ENCODE measurements at places on chromosomes 13 and 19.

DNA sequence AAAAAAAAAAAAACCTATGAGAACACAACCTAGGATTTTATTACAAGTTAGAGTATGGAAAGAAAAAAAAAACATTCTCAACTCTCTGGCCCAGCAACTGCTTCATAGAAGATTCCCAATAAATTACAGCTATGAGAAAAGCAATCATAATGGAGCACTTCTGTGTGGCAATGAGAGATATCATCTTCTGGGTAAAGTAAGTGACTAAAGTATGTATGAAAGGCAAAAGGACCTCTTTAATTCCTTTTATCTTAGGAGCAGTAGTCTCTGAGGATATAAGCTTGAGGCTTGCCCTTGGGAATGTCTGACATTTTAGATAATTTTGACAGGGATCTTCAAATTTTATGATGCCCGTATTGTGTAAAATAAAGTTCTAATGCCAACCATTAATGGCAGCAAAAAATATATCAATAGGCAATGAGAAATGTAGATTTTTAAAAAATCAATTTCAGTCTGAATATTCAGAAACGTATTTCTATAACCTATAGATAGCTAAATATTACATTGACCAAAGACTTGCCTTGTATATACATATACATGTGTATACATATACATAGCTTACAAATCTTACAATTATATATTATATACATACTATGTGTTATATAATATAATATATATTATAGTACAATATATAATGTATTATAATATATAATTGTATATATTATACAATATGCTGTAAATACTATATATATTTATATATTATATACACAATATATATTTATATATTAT, 823.9 kb upstream of the SLITRK1 start:
- DNase-seq = no peak

DNA sequence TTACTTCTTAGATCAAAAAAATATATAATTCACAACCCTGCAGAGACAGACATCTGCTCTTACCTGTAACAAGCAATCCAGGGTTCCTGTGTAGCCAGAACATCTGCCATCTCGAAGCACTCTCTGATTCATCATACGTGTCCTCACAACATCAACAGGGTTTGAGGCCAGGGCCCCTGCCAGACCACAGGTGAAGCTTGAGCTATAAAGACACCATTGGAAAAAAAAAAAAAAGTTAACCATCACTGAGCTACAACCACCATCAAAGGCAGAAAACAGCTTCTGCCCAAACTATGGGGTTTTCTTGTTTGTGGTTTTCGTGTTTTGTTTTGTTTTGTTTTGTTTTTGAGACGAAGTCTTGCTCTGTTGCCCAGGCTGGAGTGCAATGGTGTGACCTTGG, 19.3 kb downstream of the SLC25A30 start:
- no peak for DNase-seq

DNA sequence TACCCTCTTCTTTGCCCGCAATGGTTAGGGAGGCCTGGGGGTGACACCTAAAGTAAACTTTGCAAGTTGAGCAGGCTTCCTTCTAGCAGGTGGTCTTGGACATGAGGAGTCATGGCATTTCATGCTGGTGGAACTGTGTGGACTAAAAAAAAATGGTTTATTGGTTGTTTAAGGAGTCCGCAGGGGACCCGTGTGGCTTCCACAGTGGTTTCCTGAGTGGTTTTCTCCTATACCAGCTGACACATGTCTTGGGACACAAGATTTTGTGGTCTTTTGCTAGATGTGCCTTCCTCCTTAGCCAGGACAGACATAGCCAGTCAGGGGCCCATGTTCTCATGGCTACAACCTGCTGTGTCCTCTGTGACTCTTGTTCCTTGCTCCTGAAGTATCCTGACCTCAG, 1.5 kb downstream of the ZNF543 start:
- no peak for DNase-seq

- DNase-seq = no peak
Measured at GRCh38 chr19:49987159-49987698, 26.3 kb upstream of the SIGLEC11 start.

DNA sequence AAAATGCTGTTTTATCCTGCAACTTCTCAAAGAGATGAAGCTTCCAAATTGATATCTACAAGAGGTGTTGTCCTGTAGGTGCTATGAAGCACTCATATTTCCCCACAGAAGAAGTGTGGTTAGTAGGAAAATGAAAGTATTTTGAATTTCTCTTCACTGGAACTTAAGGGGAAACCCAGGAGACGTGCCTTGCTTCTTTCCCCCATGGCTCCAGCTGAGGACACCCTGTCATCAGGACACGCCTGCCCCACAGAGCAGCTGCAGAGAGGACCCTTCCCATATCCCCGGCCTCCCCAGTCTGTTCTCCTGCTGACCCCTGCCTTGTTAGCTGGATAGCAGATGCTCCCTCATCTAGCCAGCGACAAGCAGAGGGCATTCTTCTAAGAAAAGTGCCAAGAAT, 371.3 kb downstream of the COG6 start:
- DNase-seq = no peak

- no peak for DNase-seq
Measured at GRCh38 chr19:29278716-29279115, 65.8 kb upstream of the UQCRFS1 start.

GRCh38 chr19:50290011-50290410, 39.2 kb downstream of the KCNC3 start:
- DNase-seq = no peak

- DNase-seq = no peak
Measured at GRCh38 chr13:97566907-97567306, 132.9 kb downstream of the RAP2A start.

- DNase-seq = no peak
Measured at GRCh38 chr19:49791776-49792445, 21.2 kb downstream of the FUZ start.

GRCh38 chr19:42075364-42075615, 676 bp upstream of the ZNF574 start:
- DNase-seq = no peak

DNA sequence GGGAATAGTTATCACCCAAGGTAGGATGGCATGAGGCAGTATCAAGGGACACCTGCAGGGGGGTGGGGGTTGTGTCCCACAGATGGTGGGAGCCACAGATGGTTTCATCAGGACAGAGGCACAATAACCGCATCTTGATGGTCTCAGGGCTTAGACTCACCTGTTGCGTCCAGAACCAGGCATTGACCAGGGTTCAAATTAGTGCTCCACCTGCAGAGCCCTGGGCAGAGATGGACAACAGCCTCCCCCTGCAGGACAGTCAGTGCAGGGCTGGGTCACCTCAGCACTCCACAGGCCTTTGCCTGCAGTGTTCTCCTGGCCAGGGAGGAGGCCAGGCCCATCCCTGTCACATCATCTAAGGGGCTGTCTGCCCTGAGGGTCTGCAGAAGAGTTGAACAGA, 14.5 kb upstream of the CEACAM1 start:
- no peak for DNase-seq

GRCh38 chr19:43739439-43740235, 15.1 kb downstream of the SMG9 start:
- DNase-seq = no peak

DNA sequence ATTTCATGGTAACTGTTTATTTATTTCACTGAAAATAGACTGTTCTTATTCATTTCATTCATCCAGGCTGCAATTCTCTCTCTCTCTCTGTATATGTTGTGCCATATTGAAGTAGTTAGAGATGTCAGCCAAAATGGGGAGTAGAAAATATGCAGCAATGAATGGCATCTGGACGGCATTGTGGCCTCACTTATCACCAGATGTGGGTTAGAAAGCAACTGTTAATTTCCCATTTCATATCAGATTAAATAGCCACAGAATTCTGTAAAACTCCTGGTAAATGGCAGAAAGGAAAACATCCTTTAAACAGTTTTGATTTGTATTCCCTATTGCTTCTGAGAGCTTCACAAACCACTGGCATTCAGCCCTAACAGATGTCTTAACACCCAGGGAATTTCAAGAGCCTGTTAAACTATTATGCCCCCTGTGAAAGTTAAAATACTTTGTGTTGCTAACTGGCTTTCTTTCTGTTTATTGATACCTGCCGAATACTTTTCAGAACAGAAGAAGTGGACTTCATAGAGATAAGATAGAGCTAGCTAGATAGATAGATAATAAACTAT, 1763.3 kb upstream of the MIR17HG start:
- DNase-seq = no peak

- no peak for DNase-seq
Measured at GRCh38 chr19:34145741-34146202, 26.5 kb upstream of the LSM14A start.

- DNase-seq = no peak
Measured at GRCh38 chr13:35039012-35039411, 96.9 kb downstream of the NBEA start.

DNA sequence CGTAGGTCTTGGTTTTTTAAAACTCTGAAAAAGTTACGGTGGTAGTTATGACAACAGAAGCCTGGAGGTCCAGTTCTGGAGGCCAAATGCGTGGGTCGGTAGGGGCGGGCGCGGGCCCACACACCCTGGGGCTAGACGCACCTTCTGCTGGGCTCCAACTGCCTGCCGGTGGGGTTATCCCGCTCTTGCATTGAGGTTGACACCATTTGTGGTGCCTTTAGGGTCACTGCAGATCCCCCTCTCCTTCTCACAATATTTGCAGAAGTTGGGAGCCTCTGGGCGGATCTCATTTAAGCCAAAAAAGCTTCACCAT, 81.6 kb downstream of the CHST8 start:
- no peak for DNase-seq

Measured in DMS153 (cell line).